ENCODE measurements at places on chromosomes 2 and 18.

GRCh38 chr2:167816874-167817290 is 430.5 kb downstream of the STK39 start:
- no peak for DNase-seq

DNA sequence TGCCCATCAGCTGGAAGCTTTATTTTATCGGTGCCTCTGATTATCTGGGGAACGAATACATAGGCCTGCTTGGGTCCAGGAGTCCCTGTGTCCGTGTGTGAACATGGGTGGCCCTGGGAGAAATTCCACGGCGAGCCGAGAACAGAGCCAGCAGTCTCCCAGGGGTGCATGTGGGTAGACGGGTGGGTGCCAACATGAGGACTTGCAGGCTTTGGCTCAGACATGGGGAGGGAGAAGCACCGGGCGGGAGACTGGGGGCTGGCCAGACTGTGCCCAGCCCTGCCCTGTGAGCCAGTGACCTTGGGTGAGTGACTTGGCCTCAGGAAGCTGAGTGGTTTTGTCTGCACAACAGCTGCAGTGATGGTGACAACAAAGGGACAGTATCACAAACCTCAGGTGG is 44.2 kb upstream of the SALL3 start:
- no peak for DNase-seq

DNA sequence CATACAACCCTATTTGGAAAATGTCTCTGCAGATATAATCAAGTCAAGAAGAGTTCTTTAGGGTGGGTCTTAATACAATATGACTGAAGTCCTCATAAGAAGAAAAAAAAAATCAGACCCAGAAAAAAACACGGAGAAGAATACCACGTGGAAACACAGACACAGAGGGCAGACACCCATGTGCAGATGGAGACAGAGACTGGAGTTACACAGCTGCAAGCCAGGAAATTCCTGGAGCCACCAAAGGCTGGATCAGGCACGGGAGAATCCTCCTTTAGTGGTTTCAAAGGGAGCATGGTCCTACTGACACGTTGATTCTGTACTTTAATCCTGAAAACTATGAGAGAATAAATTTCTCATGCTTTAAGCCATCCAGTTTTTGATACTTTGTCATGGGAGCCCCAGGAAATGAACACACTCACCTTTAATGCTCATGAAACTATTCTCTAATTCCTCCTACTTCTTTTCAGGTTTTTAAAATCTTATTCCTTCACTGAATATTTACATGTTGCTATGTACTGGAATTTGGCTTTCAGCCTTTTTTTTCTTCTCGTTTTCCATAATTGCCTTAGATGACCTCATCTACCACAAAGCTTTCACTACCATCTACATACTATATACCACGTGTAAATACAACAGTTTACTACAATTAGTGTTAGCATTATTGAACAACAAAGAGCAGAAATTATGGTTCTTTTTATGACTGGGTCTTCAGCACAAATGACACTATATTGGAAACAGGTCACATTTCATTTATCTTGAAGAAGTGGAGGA is 529.1 kb downstream of the IRS1 start:
- DNase-seq = no peak

GRCh38 chr2:190649035-190649797 is at the start of gene NAB1:
Gene NAB1, plus strand, starts transcription at chr2:190649083. Its CDS starts 10,094 bp downstream, at chr2:190659177.
- DNase-seq = peak; percentile 32

- no peak for DNase-seq
Observed at GRCh38 chr18:47987388-47987699, 56.9 kb upstream of the SMAD2 start.

DNA sequence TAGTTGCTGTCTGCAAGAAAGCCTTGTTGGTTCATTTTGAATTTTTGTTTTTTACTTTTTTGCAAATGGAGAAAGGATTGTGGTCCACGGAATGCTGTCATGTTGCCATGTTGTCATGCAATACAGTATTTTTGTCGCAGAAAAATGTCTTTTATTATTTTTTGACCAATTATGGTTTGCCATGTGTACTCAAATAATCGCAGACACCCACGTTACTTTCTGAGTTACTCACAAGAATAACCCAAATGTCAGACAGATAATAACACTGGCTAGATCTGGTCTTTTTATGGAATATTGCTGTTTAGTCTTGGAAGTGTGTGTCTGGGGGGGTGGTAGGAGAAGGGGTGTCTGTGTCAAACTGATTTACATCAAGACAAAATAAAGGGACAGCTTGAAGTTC is 188.9 kb downstream of the LTBP1 start:
- no peak for DNase-seq

DNA sequence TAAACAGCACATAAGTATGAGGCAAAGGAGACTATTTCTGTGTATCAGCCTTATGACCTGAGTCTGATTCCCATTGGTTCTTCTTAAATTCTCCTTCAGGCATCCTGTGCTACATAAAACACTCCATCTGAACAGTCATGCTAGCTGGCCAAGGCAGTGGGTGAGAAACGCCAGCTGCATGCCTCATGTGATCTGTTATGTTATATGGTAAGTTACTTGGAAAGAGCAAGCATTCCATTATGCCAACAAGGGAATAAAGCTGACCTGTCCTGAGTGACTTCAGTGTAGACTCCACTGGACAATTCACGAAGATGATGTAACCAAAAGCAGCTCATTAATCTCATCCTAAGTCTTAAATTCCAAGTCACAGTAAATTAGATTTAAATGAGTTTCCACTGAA is 216.5 kb upstream of the FN1 start:
- no peak for DNase-seq

GRCh38 chr2:203892207-203892606 is 24.6 kb downstream of the CTLA4 start:
- DNase-seq = no peak

GRCh38 chr2:223863491-223863890 is 26.1 kb upstream of the AP1S3 start:
- no peak for DNase-seq

GRCh38 chr2:25377822-25378421 is 36.2 kb upstream of the DNMT3A start:
- no peak for DNase-seq

GRCh38 chr2:238851026-238851425 is 3.1 kb downstream of the TWIST2 start:
- DNase-seq = no peak

GRCh38 chr2:48026865-48027264 is 120.6 kb upstream of the FBXO11 start:
- no peak for DNase-seq

DNA sequence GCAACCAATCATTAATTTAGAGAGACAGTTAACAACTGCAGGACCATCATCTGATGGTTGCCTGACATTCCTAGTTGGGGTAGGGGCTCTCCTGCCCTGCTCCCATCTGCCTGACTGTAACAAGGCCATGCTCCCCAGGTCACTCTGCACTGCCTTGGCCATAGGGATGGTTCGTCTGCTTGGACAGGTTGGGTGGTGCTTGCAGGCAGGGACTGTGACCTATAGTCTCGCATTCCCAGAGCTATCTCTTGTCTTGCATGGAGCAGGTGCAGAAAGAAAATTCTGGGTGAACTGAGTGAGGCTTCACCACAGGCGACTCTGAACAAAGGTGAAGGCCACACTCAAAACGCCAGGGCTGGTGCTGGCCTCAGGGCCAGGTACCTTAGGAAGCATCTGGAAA is 64.7 kb downstream of the EMILIN2 start:
- DNase-seq = no peak

- DNase-seq = no peak
Observed at GRCh38 chr18:64099244-64099643, 49.6 kb downstream of the LINC00305 start.

GRCh38 chr18:11861583-11862288 is 10.5 kb downstream of the CHMP1B start:
- DNase-seq = no peak

DNA sequence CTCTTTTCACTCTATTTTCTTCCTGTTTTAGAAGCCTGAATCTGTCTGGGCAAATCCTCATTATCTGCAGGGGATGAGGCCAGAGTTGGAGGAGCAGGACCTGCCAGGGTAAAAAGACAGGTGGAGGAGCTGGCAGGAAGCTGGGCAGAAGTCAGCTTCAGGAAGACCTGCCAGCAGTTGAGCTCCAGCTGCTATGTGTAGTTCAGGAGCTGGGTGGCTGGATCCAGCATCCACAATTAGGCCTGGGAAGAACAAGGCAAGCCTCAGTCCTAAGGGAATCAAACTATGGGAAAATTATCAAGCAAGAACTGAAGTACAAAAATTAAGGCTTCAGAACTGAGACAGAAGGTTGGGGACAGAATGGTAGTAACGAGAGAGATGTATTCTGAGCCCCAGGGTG is 174.0 kb downstream of the MREG start:
- DNase-seq = no peak

- no peak for DNase-seq
Observed at GRCh38 chr18:24656551-24657443, 196.4 kb downstream of the HRH4 start.

- DNase-seq = no peak
Observed at GRCh38 chr2:109615637-109616144, 1.5 kb downstream of the SOWAHC start.

DNA sequence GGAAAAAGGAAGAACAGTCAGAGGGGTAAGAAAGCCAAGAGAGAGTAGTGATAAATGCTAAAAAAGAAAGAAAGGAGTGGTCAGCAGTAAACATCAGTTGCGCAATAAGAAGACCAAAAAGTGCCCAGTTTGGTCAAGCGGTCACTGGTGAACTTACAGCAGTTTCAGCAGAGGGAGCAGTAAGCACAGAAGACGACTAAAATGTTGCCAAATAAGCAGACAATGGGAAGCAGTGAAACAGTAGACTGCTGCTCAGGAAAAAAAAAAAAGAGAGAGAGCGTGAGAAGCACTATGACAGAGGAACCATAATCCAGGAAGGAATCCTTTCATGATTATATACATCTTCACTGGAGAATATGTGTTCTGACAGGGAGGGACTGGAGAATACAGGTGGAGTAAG is 45.8 kb downstream of the DNAJC10 start:
- DNase-seq = no peak

DNA sequence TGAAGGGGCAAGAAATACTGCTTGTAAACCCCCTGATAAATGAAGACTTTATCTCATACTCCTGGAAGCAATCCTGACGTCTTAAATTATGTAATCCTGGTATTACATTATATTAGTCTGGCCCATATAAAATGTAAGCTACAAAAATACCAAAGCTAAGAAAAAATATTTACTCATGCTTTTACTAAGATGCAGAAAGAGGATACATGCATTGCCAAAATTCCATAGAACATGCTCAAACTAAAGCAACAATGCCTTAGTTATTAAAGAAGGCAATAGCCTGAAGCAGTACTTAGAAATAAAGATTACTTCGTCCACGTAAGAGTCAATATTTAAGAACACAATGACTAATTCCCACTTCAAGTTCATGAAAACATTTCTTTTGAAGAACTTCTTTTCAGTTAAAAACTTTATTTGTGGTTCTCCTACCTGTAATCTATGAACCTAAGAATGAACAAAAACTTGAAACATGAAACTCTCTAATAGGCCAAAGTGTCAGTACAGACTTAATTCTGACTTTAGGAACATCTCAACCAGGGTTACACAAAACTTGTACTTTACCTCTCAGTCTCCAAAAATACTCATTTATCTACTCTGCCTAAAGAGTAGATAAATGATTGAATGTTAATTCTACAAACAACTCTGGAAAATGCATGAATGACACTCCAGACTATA is 117.3 kb downstream of the THADA start:
- DNase-seq = no peak

DNA sequence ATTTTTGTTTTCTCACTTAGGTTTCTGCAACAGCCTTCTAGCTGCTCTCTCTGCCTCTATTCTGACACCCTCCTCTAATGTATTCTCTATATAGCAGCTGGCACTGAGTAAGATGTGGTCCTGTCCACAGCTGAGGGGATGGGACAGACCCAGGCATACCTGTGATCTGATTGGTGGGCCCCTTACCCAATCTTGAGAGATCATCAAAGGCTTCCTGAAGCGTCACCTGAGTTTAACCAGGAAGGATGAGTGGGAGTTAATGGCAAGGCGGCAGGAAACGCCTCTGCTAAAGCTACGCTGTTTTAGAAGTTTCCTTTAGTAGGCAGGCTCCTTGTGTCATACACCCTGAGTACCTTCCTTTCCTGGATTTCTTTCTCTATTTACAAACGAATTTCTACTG is 5.7 kb upstream of the TET3 start:
- no peak for DNase-seq

DNA sequence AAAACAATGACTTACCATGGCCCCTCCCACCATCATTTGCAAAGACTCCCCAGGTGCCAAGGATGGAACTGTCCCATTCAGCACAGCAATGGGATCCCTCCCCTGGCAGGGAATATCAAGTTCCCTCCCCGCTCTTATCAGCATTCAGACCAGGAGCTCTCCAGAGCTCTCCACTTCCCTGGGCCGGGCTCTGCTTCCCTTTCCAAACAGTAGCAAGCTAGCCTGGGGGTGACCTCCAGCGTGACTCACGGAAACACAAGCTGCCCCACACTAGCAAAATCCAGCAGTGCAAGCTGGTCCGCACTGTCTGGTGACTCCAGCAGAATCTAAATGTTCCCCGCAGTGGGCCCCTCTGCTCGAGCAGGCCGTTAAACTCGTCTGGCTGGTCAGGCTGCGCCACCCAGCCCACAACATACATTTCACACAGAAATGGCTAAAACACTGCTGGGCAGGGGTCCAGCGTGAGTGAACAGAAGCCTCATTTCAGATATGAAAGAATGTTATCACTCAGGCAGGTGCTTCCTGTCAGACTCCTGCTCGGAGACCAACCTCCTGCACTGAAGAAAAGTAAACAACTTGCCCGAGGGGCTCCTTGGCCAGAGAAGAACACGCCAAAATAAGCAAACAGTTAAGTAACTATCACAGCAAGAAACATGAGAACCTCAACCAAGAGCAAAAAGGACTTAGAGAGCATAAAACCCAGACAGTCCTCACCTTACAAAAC is 33.9 kb downstream of the STAT1 start:
- DNase-seq = no peak

- DNase-seq = no peak
Observed at GRCh38 chr2:66579186-66580126, 144.5 kb downstream of the MEIS1 start.

GRCh38 chr2:177343773-177344172 is 48.8 kb upstream of the AGPS start:
- no peak for DNase-seq
